Activated T-helper 17 cell treated with anti-CD3 and anti-CD28 coated beads, Interleukin-2, amount 50 U/mL, for 72 hours (primary cell): ENCODE measurements at places on chromosomes 1 and 21. TPM values are rescaled to one million over a fixed set of nuclear protein-coding genes. Genes with fewer than 3 reads are reported as not detected.
A peak's percentile ranks its signal among the peaks of the same experiment; 100 is the strongest.

Gene PDZK1IP1
- not detected for total RNA-seq

Gene FYB2
- not detected for total RNA-seq

Gene VWA5B1
- not detected for total RNA-seq

DNA sequence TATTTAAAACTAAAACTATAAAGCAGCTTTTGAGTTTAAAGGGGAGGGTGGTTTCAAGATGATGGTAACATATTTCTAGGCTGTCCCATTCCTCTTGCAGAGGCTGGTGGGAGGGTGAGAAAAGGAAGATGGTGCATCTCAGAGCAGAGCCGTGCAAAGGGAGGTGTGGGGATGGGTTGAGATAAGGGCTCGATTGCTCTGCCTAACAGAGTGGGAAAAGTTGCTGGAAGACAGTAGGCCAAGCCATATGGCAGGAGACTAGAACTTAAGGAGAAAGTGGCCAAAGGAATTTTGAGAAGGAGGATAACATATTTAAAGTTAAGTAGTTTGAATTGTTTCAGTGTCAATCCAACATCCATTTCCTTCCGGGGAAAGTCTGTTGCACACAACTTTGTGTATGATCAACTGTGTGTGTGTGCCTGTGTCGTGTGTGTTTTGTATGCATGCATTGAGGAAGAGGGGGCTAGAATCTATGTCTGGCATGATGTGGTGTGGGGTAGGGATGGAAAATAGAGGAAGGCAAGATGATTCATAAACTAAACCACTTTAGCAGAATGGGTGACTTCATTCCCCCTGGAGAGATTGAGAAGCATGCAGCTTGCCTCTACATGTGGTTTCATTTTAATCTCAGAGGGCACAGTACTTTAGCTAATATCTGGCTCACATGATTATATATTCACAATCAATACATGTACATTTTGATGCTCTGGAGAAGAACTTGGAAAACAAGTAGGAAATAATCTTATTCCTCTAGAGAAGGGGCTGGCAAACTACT is 145.0 kb upstream of the DNAH14 start:
- peak; percentile 28 for ATAC-seq

- no peak for ATAC-seq
Observed at GRCh38 chr1:151920149-151920548, 10.8 kb upstream of the THEM4 start.

- no peak for ATAC-seq
Observed at GRCh38 chr1:178926046-178926445, 55.2 kb upstream of the ANGPTL1 start.

- no peak for ATAC-seq
Observed at GRCh38 chr21:29064850-29065481, 8.5 kb downstream of the CCT8 start.

DNA sequence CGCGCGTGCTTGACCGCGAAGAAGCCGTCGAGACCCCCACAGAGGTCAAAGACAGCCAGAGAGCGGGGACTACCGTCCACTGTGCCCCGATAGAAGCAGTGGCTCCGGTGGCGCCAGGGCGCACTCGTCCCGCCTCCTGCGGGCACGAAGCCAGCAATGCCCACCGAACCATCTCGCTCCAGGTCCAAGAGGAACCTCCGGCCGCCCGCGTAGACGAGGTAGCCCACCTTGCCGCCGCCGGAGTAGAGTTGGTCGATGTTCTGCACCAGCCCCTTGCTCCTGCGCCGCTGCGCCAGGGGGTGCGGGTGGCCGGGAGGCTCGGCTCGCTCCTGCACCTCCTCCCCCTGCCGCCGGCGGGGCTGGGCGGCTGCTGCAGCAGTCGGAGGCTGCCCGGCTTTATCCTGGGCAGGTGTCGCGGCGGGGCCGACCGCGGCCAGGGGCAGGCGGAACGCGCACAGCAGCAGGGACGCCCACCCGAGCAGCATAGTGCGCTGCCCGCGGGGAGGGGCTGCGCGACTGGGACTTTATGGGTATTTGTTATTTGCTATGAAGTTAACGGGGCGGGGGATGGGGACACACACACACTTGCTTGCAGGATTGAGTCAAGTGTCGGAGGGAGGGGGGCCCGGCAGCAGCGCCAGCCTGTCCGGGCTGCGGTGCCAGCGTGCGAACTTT is 844 bp downstream of the ADAMTS5 start:
- ATAC-seq: no peak

- no peak for ATAC-seq
Observed at GRCh38 chr1:159817276-159818041, 9.2 kb upstream of the SLAMF8 start.

DNA sequence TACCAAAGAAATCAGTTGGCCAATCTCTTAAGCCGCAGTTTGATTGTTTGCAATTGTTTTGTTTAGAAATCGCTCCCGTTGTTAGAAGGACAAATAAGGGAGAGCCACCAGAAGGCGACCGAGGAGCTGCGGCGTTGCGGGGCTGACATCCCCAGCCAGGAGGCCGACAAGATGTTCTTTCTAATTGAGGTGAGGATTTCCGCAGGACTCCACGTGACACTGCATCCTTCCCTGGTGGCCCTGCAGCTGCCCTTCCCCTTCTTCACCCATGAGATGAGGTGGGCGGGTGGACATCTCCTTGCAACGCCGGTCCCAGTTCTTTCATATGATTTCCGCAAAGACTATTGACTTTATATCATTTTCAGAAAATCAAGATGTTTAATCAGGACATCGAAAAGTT is 27.2 kb upstream of the MX1 start:
- no peak for ATAC-seq

DNA sequence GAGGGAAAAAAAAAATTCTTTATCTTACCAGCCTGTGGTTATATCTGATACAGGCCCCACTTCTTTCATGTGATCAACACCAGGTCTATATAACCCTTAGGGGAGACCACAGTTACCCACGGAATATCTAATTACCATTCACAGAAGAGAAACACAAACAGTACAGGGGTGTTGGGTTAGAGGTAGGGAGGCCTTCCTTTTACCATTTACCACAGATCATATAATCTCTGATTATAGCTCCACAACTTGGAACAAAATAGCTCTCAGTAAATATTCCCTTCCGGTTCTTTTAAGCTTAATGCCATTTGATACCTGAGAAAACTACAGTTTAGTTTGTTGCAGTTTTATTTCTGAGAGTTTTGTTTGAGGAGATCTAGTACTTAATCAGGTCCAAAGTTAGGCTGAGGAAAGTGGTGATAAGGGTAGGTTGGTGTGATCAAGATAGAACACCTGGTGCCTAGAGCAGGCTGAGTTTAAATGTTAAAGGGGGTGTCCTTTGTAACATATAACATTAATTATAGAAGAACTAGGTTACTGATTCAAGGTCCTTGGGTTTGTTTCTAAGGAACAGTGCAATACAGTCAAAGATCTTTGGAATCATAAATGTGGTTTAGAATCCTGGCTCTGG is 14.1 kb downstream of the EPB41 start:
- ATAC-seq: peak; percentile 43

- ATAC-seq: no peak
Observed at GRCh38 chr1:156193208-156193487, 756 bp upstream of the SLC25A44 start.

DNA sequence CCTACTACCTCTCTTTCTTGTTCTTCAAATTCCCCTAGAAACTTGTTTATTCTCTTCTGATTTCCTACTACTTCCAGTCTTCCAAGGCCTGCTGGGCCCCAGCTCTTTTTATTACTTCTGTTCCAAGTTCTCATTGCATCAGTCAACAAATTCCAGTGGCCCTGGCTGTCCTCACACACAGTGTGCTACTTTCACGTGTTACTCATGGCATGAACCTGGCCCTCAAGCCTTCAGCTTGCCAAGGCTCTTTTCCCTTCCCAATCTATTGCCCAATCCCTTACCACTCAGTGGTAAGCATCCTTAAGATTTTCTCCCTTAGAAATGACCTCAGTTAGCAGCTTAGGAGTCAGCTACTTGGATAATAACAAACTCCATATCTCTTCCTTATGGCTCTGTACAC is 613.5 kb downstream of the LMO4 start:
- no peak for ATAC-seq
